ENCODE measurements at places on chromosomes 13 and 19.
A peak's percentile ranks its signal among the peaks of the same experiment; 100 is the strongest.

DNA sequence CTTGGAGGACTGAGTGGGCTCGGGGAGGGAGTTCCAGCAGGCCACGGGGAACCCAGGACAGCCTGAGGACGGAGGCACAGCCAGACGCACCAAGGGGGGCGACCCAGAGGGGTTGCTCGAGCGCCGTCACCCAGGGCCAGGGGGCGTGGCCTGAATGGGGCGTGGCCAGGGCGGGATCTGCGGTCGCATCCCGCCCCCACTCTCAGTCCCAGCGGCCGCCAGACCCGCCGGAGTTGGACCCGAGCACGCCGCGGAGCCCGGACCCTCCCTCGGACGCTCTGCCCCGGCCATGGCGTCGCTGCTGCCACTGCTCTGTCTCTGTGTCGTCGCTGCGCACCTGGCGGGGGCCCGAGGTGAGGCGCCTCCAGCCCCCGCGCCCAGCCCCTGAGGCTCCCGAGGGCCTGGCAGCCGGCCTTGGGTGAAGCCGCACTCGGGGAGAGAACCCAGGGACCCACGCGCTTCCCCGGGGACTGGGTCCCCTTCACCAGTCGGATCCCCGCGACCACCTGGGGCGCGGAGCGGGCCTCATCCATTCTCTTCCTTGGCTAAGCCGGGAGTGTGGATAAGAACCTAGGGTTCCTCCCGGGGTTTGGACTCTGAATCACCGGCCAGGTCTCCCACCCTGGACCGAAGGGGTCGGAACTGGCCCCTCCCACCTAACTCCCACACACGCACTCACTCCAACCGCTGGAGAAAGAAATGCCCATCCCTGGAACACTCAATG is at the start of gene CILP2:
Gene CILP2, plus strand, starts transcription at position 205 of the 724 bp plus-strand sequence. Its CDS starts 85 bp downstream, at position 290.
- no peak for DNase-seq

GRCh38 chr13:26051657-26052311 is at the start of gene SHISA2:
TSS of gene SHISA2 (minus strand) at chr13:26052016. CDS start at chr13:26050975, 1,041 bp downstream.
- no peak for DNase-seq

DNA sequence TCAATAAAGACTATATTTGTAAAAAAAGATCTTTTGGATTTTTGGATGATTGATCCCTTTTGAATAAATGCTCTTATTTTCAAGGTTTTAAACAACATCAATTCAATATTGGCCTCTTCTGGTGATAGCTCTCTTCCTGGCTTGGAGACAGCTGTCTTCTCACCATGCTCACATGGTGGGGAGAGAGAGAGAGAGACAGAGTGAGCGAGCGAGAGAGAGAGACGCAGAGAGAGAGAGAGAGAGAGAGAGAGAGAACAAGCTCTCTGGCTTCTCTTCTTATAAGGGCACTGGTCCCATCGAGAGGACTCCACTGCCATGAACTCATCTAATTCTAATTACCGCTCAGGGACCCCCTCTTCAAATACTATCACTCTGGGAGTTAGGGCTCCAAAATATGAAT is 32.1 kb upstream of the FARP1 start:
- DNase-seq = no peak

GRCh38 chr13:44576351-44577235 is 463 bp upstream of the TSC22D1 start:
- no peak for DNase-seq

GRCh38 chr13:83007226-83007625 is 875.0 kb downstream of the SLITRK1 start:
- no peak for DNase-seq

- no peak for DNase-seq
Observed at GRCh38 chr13:30679483-30680330, 55.6 kb upstream of the ALOX5AP start.

DNA sequence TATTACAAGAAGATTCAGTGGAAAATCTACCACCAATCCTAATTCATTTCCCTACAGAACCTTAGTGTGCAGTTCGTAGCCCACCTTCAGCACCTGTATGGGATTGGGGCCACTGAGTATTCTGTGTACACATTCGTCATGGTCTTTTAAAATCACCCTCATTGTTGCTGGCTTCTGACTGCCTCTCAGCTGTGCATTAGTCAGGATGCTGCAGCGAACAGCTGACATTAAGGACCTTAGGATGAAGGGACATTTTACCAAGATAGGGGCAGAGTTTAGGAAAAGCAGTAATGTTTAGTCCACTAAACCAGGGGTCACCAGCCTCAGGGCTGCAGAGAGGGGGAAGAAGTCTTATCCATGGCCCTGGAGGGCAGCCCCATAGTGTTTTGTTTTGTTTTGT is 176.5 kb downstream of the COL4A1 start:
- no peak for DNase-seq

DNA sequence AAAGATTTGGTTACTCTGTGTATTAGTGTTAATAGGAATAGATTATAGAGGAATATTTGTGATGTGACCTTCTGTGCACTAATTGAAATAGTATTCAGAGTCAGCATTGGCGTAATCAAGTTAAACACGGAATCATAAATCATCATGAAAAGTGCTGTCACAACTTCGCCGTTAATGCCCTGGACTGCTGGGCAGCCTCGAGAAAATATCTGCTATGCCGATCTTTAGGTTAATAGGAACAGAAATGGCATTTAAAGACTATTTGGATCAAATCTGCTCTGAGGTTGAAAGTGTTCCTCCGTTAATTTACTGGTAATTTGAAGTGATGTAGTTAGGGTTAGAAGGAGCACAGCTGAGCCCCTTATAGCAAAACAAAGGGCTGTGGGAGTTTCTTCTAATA is 219.0 kb downstream of the MZT1 start:
- DNase-seq = no peak

DNA sequence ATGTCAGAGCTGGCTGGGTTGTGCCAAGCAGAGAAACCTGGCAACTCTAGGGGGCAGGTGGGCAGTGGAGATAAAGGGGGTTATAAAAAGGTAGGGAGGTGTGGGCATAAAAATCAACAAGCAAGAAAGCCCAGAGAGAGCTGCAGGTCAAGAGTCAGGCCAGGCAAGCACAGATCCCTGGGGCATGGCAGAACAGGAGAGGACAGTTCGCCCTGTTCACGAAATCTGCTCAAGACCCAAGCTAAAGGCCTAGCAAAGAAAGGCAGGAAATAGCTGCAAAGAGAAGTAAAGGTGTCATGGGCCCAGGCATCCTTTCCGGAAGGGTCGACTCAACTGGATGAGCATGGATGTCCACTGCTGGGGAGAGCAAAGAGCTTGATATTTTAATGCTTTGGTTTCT is 3.4 kb downstream of the MBNL2 start:
- DNase-seq = no peak

DNA sequence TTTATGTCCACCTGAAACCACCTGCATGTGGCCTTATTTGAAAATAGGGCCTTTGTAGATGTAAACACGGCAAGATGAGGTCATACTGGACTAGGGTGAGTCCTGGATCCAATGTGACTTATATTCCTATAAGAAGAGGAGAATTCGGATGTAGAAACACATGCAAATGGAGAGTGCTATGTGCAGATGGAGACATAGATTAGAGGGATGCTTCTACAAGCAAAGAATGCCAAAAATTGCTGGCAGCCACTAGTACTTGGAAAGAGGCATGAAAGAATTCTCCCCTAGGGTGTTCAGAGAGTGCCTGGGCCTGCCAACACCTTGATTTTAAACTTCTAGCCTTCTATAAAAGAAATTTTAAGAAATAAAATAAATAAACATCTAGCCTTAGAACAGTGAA is 226.1 kb downstream of the RFC3 start:
- DNase-seq = no peak

- peak; percentile 45 for DNase-seq
Observed at GRCh38 chr13:97359181-97360057, 74.5 kb upstream of the RAP2A start.

DNA sequence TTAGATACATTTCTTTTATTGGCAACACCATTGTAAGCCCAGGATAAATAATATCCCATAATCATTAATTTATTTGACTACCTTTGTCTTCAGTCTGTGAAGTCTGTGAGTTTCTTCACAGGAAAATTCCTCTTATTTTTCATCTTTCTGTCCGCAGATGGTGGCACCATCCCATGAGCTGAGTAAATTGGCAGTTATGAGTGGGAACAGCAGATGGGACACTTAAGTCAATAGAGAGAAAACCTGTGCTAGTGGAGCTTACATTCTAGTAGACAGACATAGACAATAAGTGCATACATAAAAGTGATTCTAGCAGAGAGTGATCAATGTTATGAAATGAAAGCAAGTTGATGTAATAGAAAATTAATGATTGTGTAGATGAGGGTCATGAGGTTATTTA is 638.2 kb upstream of the MIR17HG start:
- DNase-seq = no peak

DNA sequence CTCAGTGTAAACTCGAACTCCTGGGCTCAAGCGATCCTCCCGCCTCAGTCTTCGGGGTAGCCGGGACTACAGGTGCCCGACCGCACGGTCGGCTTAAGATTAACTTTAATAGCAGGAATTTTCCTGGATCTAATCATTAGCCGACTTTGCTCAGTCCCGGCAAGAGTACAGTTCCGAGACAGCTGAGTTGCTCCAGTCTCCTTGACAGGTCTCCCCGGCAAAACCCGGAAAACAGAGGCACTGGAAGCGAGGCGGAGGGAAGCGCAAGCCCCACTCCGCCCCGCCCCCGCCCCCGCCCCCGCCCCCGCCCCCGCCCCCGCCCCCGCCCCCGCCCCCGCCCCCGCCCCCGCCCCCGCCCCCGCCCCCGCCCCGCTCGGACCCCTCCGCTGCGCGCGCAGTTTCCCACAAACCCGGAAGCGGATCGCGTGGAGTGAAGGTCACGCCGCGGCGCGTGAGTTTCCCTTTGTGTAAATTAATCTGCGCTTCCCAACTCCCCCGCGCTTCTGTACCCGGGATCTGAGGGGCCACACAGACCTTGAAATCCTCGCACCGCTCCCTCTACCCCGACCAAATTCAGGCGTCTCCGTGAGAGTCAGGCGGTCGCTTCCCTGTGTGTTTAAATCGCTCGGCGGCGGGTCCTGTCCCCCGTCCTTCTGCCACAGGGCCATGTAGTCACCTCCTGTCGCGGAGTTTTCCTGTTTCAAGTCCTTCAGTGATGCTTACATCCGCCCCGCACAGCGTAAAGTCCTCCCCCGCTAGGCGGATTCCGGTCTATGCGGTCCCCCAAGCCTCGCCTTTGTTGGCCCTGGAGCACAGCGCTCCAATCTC is at the start of gene ZNF480:
Gene ZNF480, plus strand, starts transcription at position 397 of the 828 bp plus-strand sequence. CDS start 3,244 bp downstream, outside the sequence.
- peak; percentile 28 for DNase-seq

DNA sequence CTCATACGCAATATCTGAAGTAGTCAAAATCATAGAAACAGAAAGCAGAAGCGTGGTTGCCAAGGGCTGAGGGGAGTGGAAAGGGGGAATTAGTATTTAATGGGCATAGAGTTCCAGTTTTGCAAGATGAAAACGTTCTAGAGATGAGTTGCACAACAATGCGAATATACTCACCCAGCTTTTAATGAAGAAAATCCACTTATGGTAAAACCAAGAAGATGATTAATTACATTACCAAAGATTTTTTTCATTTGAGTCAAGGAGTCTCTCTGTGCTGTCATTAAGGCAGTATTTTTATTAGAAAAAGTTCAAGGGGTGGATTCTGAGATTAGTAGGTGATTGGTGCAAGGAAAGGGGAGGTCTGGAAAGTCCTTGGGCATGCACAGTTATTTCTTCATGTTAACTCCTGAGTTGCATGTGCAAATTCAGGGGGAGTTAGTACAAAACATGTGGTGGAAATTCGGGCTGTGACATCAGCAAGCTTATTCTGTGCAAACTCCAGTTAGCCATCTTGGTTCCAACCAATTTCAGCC is 6.9 kb upstream of the CBY2 start:
- no peak for DNase-seq

DNA sequence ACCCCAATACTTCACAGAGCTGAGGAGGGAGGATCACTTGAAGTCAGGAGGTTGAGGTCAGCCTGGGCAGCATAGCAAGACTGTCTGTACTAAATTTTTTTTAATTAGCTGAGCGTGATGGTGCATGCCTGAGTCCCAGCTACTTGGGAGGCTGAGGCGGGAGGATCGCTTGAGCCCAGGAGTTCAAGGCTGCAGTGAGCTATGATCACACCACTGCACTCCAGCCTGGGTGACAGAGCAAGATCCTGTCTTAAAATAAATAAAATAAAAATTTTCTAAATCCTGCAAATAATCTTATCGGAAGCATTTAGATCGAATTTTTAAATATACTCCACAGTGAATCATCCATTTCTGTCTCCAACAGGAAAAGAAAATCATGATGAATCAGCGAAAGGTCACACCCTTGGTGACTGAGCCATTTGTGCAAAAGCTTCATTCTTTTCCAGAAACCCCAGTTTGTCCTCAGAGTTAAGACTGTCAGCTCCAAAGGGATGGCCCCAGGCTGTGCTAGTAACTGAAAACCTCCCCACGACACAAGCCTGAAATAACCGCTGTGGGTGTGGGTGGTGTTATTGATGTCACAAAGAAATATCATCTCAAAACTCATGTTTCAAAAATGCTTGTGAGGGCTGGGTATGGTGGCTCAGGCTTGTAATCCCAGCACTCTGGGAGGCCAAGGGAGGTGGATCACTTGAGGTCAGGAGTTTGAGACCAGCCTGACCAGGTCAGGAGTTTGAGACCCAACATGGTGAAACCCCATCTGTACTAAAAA is 167.6 kb downstream of the PTPRS start:
- peak; percentile 97 for DNase-seq

- DNase-seq = no peak
Observed at GRCh38 chr19:1125601-1126467, 22.0 kb downstream of the GPX4 start.

- DNase-seq = no peak
Observed at GRCh38 chr19:4531562-4532165, 3.4 kb downstream of the PLIN5 start.

DNA sequence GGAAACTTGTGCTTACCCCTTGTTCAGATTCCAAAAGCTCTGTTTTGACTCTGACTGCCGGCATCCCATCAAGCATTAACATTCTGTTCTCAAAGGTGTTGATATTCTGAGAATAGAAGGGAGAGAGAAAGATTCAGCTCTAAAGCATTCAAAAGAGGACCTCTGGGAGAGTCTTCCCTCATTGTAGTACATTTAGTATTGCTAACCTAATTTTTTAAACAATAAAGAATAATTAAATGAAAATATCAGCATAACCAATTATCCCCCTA is 190.3 kb downstream of the KLF12 start:
- DNase-seq = no peak

- DNase-seq = no peak
Observed at GRCh38 chr19:517721-518597, 10.7 kb downstream of the TPGS1 start.

GRCh38 chr13:107118506-107118905 is 550.6 kb upstream of the ARGLU1 start:
- no peak for DNase-seq
